ENCODE measurements at places on chromosomes 11 and 22.

DNA sequence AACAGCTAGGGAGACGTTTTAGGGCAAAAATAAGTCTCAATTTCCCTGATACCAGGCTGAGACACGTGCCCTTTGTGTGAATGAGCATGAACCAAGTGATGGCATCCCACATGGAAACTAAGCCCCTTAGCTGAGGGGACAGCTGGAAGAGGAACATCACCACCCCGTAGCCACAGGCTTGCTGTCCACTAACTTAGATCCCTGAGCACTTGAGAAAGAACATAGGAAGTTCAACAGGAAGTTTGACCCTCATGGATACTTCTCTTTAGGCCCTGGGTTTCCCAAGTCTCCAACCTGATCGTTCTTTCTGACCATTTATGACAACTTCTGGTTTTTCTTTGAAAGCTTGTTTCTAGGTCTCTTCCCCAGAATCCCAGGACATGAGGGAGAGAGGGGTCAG, 11.6 kb upstream of the CKAP5 start:
- no peak for DNase-seq

GRCh38 chr11:1472180-1473005, 14.2 kb downstream of the MOB2 start:
- no peak for DNase-seq

DNA sequence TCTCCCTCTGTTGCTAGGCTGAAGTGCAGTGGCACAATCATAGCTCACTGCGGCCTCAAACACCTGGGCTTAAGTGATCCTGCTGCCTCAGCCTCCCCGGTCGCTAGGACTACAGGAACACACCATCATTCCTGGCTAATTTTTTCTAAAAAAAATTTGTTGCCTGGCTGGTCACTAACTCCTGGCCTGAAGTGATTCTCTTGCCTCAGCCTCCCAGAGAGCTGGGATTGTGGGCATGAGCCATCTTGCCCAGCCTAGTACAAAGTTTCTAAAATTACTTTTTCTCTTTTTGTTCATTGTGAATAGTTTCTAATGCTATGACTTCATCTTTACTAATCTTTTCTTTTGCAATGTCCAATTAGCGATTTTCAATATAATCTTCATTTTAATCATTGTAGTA, 12.5 kb downstream of the RBM7 start:
- no peak for DNase-seq

DNA sequence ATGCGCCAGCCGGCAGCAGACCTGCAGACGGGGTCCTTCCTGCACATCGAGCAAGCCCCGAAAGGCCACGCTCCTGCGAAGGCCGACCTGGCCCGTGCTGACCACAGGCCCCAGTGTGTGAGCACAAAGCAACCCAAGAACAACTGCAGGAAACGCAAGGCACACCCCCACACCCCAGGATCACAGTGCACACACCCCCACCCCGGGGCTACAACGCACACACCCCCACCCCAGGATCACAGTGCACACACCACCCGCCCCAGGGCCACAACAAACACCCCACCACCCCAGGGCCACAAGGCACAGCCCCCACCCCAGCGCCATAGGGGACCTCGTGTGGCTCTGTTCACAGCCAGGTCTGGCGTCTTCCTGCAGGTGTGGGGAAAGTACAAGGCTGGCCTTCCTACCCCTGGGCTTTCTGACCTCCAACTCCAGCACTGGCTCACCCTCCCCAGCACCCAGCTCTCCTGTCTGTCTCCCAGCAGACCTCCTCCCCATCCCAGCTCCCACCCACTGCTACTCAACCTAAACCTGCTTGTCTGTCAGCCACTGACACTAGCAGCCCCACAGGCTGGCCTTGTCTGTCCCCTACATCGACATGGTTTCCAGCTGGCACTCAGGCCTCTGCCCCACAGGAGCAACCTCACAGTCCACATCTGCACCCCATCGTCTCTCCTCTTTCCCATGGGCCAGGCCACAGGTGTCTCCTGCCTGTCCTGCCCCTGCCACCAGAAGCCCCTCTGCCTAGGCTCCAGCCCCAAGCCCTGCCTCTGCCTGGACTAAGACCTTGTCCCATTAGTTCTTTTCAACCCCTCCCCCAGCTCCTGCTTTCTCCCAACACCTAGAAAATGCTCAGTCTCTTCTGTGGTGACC, 20.5 kb upstream of the EFCAB6 start:
- DNase-seq = no peak

DNA sequence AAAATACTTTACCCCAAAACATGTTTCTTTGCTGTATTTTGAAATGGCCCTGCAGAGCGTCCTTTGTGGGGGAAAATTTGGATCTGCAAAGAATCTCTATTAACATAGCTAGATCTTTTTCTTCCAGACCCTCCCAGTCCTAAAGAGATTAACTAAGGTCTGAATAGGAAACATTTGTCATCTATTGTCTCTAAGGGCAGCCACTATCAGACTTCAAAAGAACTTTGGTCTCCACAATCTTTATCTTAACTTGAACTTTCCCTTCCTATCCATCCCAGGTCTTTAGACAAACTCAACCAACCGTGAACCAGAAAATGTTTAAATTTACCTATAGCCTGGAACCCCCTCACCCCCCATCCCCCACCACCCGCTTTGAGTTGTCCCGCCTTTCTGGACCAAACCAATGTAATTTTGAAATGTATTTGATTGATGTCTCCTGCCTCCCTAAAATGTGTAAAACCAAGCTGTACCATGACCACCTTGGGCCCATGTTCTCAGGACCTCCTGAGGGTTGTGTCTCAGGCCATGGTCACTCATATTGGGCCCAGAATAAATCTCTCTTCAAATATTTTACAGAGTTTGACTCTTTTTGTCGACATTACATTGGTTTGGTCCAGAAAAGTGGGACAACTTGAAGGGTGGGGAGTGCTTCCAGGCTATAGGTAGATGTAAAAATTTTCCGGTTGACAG, 3.5 kb upstream of the KRTAP5-9 start:
- no peak for DNase-seq

DNA sequence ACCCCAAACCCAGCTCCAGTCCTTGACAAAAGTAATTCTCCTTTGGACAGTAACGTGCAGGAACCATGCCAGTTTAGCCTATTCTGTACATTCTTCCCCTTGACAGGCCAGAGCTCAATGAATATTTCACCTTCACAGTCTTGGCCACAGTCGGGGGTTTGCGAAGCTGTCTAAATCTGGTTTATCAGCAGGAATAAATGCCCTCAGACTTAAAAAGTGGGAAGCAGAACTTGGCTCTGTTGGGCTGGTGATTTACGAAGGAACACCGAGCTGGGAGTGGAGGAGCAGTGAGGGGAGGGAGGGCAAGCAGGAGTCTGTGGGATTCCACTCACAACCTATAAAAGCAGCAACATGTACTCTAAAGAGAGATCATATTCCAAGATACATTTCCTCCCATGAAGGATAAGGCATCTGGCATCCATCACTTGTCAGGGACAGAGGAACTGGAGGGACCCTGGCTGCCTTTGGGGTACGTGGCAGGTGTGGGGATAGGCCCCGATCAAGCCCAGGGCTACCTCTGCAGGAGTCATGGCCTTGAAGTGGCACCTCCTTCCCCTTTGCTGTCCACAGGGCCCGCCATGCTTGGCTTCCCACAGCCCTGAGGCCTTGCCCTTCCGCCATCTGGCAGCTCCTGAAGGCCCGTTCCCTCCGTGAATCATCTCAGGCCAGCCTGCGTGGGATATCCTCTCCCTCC, 154.3 kb downstream of the ADAMTS15 start:
- no peak for DNase-seq

GRCh38 chr22:40512426-40513136, 123.9 kb downstream of the MRTFA start:
- no peak for DNase-seq

DNA sequence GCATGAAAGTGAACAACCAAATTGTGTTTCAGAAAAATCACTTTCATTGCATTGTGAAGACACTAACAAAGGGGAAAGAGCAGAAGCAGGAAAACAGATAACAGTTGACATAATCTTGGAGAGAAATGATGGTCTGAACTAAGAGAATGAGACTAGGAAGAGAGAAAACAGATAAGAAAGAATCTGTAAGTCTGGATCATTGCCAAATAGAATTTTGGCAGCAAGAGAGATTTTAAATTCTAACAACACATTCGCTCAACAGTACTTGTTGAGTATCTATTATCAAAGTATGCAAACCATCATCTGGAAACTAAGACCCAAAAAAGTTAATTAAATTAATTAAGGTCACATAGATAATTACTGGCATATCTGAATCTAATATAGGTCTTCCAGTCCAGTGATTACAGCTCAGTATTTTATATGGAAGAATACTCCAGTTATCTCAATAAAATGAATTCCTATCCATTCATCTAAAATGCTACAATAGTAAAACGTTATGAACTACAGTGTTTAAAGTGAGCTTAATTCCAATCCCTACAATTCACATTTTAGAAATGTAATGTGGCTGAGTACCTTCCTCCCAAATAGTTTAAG, 166.7 kb upstream of the FAT3 start:
- no peak for DNase-seq

- no peak for DNase-seq
Measured at GRCh38 chr11:45616802-45617549, 48.4 kb downstream of the CHST1 start.

DNA sequence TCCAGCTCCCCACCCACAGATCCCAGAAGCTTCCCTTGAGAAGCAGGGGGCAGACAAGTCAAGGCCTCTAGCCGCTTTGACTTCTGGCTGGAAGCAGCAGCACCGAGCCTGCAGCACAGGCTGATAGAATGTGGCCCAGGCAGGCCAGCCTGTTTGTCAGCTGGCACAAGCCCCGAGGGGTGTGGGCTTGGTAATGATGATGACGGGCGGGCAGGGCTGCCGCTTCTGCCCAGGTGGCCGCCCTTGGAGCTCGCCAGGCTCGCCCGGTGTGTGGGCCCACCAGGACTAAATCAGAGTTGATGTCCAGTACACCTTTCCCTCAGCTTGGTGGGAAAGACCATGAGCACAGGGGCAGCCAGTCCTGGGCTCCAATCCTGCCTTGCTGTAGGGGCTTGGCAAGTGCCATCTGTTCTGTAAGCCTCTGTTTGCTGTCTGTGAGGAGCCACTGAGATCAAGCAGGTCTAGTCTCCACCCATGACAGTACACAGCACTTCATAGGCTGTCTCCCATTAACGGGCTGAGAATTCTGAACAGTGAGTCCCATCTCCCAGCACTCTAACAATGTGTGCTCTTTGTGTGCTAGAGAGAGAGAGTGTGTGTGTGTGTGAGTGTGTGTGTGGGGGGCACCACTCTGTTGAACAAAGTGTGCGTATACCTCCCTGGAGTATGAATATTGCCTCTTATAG, 26.8 kb downstream of the MICAL2 start:
- DNase-seq = no peak

GRCh38 chr22:17633217-17633997, 4.9 kb upstream of the ATP6V1E1 start:
- DNase-seq = no peak

GRCh38 chr11:109267293-109268095, 154.5 kb upstream of the C11orf87 start:
- no peak for DNase-seq

DNA sequence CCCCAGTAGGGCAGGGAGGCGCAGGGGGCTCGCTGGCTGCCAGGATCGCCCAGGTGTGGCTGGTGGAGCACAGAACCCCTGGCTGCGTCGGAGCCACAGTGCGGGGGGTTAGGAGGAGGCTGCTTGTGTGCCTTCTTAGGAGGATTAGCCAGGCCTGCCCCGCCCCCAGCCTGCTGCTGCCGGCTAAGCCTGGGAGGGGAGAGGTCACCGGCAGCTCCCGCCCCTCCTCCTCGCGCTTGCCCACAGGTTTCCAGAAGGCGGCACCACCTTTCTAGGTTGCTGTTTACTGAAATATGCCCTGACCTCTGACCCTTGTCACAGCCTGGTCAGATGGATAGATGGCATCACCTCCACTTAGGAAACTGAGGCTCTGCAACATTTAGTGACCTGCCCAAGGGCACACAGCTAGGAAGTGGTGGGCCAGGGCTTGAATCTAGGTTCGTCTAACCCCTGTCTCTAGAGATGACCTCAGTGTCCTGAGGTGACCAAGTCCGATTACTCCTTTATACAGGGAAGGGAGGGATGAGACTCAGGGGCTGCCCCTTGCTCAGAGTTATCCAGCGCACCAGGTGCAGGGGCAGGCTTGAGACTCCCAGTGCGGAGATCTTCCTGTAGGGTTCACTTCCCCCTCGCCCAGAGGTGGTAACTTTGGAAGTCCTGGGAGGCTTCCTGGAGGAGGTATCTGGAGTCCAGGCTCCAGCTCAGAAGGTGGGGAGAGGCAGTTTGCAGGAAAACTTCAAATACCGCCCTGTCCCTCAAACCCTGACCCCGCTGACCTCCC, 44.0 kb downstream of the MYO7A start:
- no peak for DNase-seq

- no peak for DNase-seq
Measured at GRCh38 chr11:64868904-64869570, 9.4 kb downstream of the EHD1 start.

DNA sequence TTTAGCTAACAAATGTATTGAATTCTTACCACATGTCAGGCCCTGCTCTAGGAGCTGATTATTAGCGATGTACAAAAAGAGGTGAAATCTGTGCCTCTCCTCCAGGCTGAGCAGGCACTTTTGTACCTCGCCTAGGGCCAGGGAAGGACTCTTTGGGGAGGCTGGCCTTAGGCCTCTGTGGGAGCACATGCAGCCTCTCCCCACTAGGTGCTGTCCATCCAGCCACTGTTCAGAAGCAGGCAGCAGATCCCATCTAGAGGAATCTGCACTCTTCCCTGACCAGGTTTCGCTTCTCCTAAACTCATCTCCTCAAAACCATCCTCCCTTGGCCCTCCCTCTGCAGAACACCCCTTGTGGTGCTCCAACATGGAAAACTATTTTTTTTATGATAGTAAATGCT, 51.9 kb upstream of the WT1 start:
- DNase-seq = no peak

GRCh38 chr11:16606784-16607674, 131.4 kb upstream of the C11orf58 start:
- no peak for DNase-seq

- DNase-seq = peak; percentile 31
Measured at GRCh38 chr22:39254789-39255298, 10.1 kb upstream of the PDGFB start.

GRCh38 chr22:19571995-19572394, 47.8 kb upstream of the CLDN5 start:
- no peak for DNase-seq

DNA sequence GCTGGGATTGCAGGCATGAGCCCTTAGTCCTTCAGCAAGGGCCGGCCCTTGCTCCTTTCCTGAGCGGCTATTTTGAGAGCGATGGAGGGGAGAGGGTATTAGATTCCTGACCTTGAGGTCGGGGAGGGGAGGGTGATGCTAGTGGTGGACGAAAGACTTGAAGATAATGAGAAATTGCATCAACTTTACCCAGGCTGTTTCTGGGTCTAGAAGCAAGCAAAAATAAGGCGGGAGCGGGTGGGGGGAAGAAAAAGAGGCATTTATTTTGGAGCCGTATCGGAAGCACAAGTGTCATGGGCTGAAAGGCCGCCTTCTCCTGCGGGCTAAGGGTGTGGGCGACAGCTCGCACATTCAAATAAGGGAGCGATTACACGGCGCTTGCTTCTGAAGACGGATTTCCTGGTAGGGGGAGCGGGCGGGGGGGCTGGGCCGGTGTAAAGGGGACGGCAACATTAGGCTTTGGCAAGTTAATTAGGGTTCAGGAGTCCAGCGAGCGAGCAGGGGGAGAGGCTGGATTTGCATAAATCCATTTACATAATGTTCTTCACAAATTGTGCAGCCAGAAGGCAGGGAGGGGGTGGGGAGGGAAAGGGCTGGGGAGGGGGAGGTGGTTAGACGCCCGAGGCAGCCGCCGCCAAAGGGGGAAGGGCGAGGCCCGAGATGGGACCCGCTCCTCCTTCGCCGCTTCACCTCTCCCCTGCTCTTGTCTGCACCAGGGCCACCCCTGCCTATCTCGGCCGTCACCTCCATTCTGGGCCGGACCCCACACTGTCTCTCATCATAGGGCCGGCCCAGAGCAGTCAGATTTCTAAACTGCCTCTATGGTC, 245.9 kb downstream of the MIAT start:
- no peak for DNase-seq

- DNase-seq = no peak
Measured at GRCh38 chr11:62676698-62677097, 2.2 kb downstream of the UBXN1 start.
